CD4-positive, alpha-beta T cell treated with Interleukin-17A for 1 hour (primary cell): ENCODE measurements at places on chromosomes 1 and 21.

DNA sequence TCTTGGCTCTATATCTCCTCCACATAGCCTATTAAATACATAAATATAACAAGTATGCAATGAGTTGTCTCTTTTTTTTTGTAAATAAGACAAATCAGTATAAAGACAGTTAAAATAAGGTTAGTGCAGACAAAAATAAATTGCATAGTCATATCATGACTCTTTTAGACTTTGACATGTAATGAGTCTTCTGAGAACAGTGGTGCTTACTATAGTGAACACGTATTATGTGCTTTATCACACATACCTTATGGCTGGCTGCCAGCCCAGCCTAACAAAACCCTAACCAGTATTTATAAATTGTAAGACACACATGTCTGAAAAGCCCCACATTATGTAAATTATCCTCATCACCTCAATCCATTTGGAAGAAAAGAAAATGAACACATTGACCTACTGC lies 29.1 kb upstream of the F13B start:
- DNase-seq, result no peak

- no peak for DNase-seq
Observed at GRCh38 chr1:112304126-112304525, 91.9 kb upstream of the CTTNBP2NL start.

DNA sequence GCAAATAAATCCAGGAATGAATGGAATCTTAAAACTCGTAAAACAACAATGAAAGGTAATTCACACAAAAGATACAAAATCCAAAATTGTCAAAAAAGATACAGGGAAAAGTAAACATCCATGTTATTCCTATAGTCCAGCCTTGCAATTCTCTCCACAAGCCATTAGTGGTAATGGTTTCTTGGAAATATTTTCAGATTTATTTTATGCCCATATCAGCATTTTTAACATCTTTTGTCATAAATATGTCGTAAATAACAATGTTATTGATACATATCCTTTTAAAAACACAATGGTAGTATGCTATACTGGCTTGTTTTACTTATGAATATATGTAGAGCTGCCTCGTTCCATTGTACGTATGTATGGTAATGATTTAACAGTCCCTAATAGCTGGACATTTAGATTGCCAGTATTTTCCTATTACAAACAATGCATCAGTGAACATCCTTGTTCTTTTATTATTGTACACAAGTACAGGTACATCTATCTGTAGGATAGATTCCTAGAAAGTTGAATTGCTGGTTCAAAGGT lies 30.6 kb downstream of the DNTTIP2 start:
- no peak for DNase-seq

DNA sequence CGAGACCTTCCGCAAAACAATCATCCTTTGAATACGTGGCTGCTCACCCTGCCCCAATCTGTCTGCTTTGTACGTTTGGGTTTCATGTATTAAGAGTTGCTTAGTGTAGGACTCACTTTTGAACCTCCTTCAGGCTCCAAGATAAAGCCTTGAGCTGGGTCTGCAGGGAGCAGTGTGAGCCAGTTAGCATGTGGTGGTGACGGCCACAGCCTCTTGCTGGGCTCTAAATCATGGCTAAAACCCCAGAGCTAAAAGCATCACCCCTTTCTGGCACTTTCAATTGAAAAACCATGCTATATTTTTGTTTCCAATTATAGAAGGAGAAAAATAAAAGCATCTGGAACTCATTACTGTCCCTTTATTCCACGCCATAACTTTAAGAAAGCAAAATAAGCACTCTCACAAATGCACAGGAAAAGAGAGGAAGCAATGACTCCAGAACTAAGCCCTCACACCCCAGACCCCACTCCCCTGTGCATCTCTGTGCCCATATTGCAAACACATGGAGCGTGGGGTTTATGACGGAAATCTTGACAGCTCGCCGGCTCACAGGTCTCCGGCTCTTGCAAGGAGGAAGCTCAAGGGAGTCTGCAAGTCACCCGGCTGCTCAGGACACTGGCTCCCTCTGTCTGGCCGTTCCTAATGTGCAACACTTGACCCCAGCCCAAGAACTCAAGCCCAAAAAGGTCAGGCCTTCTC lies 135.5 kb downstream of the MIS18A start:
- no peak for DNase-seq

DNA sequence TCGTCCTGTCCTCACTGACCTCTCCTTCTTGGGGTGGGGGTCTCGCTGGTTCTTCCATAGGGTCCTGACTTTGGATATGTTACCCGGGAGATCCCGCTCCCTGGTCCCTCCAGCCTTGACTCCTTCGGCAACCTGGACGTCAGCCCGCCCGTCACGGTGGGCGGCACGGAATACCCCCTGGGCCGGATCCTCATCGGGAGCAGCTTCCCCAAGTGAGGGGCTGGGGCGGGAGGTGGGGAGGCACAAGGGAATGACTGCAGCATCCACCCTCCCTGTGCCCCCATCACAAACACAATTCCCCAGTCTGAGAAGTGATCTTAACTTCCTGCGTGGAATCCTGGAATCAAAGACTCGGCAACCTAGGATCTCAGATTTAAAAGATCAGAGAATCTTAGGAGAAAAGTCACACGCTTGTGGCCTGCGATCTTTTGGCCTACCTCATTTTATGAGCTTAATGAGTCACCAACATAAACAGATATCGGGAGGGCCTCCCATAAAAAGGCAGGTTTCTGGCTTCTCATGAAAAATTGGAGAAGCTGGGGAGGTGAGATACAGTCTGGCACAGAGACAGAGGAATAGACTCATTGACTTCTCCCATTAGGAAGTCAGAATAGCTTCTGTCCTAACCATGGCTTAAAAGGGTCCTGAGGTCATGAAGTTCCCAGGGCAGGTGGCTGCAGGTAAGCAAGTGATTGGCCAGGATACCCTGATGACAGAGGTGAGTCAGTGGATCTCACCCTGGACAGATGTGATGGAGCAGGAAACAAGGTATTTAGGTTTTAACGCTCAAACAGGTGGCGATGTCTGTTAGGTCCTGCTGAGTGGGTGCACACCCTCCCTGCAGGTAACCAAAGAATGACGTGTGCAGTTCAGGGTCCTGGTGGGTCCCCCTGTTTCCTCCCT lies 15.9 kb upstream of the PADI3 start:
- DNase-seq, result no peak

GRCh38 chr1:10626131-10626731 lies 151.5 kb downstream of the PEX14 start:
- DNase-seq, result no peak
